ENCODE measurements at places on chromosomes 1 and 21. TPM values are rescaled to one million over a fixed set of nuclear protein-coding genes. Genes with fewer than 3 reads are reported as not detected.

- no peaks in the 10 kb centered on the region for H3K36me3 ChIP-seq
- peak; percentile 7 for DNase-seq
- H3K27me3 ChIP-seq, result 0 out of 3 replicates have a peak, but pooled peaks cover 2% of the 10 kb centered on the region
- H3K4me3 ChIP-seq, result no peak overlapping the region
- H3K27ac ChIP-seq, result no peak overlapping the region
These were observed 57.6 kb downstream of the TGFB2 start for GRCh38 chr1:218402786-218403120.

- H3K4me3 ChIP-seq, result no peak overlapping the region
- H3K27me3 ChIP-seq, result peaks cover 7% of the 10 kb centered on the region
- no peaks in the 10 kb centered on the region for H3K36me3 ChIP-seq
- DNase-seq, result no peak
These were observed 151.1 kb upstream of the DPT start for GRCh38 chr1:168879896-168880734.

DNALI1 gene
- 0.93 TPM for polyA plus RNA-seq

DNA sequence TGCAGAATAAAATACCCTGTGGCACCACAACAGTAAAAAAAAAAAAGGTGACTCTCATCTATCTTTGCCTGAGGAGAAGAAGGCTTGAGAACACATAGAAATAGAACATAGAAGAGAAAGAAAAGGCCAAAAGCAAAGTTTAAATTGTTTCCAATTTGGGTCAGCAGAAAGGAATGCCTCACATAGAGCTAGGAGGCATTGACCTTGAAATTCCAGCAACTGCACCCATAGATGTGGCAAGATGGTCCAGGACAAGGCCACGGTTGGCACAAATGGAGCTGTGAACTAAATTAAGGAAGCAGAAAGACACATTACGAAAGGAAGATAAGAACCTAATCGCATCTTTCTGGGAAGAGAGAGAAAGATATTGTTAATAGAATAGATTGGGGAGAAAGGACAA is 588.3 kb downstream of the LMO4 start:
- H3K36me3 ChIP-seq, result no peaks in the 10 kb centered on the region
- peak; percentile 6 for DNase-seq
- no peak overlapping the region for H3K4me3 ChIP-seq
- no peaks in the 10 kb centered on the region for H3K4me1 ChIP-seq

GCSAML gene
- not detected for polyA plus RNA-seq

- no peaks in the 10 kb centered on the region for H3K27me3 ChIP-seq
- H3K4me1 ChIP-seq, result peaks cover 12% of the 10 kb centered on the region
- H3K4me3 ChIP-seq, result no peak overlapping the region
- no peak for DNase-seq
These were observed 38.2 kb downstream of the ZBTB40 start for GRCh38 chr1:22489823-22490222.

MARCKSL1 gene
- polyA plus RNA-seq, result 134 TPM

GRCh38 chr1:219416598-219417238 is 196.2 kb downstream of the ZC3H11B start:
- H3K36me3 ChIP-seq, result no peaks in the 10 kb centered on the region
- no peaks in the 10 kb centered on the region for H3K27me3 ChIP-seq
- H3K27ac ChIP-seq, result no peak overlapping the region
- peaks cover 40% of the 10 kb centered on the region for H3K4me1 ChIP-seq
- peak; percentile 47 for DNase-seq

GRCh38 chr1:74652711-74653139 is 20.9 kb downstream of the ERICH3 start:
- no peaks in the 10 kb centered on the region for H3K36me3 ChIP-seq
- no peaks in the 10 kb centered on the region for H3K4me1 ChIP-seq
- no peaks in the 10 kb centered on the region for H3K27me3 ChIP-seq
- no peak overlapping the region for H3K4me3 ChIP-seq

DNA sequence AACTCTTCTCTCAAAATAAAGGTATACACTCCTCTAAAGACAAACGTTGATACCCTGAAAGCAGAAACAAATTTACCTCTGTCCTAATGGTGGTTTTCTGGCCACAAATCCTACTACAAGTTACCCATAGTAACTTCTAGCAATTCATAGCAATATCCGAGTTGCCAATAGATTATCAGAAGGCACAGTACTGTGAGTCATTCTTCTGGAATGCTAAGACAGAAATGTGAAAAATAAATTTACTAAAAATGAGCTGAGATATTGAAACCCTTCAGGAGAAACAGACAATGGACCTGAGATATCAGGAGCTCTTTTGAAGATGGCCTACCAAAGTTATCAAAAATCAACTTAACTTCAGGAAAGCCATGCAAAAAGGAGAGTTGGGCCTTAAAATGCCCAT is 715.0 kb upstream of the ADAMTS5 start:
- no peak for DNase-seq
- no peaks in the 10 kb centered on the region for H3K27me3 ChIP-seq
- no peaks in the 10 kb centered on the region for H3K36me3 ChIP-seq

DNA sequence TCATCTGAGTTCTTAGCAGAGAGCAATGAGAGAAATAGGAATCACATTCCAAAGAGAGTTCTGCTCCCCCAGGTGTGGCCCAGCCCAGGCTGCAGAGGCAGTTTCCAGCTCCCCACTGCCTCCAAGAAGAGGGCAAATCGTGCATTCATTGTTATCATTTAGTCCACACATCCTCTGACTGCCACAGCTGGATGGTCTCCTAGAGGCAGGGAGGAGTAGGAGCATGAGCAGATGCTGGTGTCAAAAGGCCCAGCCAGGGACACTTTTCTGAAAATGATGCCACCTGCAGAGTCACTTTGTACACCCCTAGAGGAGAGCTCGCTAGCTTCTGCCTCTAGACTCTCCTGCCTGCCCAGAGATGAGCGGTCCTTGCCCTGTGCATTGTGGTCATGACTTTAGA is 33.6 kb upstream of the GNPAT start:
- no peaks in the 10 kb centered on the region for H3K36me3 ChIP-seq
- no peak overlapping the region for H3K27ac ChIP-seq
- DNase-seq, result no peak
- H3K4me3 ChIP-seq, result no peak overlapping the region
